Activated CD4-positive, alpha-beta T cell treated with anti-CD3 and anti-CD28 coated beads, Interleukin-2, amount 10 ng/mL, durations not matched to agents 7 days and 5 days (primary cell): ENCODE measurements at places on chromosomes 4 and X.

DNA sequence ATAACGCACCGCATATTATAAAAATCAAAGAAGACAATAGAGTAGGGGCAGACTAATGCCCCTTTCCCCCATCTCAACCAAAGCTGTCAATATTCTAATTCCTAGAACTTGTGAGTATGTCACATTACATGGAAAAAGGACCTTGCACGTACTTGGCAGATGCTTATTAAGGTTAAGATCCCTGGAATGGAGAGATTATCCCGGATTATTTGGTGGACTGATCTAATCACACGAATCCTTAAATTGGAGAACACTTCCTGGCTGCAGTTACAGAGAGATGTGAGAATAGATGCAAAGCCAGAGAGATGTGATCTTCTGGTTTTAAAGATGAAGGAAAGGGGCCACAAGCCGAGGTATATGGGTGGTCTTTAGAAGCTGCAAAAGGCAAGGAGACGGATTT lies 548.7 kb downstream of the SPRY1 start:
- no peak for DNase-seq

DNA sequence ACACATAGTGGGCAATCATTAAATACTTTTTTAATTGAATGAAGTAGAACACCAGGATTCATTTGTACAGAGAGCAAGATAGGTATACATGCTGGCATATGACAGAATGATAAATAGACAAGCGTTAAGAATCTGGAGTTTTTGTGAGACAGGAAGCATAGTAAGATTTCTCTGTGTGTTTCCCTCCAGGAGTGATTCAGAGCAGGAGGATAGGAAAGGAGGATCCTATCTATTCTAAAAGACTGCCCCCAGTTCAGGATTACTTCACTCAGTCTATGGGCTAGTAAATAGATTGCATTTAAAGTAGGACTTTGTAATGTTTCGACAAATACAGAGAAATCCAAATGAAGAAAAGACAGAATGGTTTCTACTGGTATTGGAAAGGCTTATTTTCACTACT lies 423.7 kb downstream of the PDGFC start:
- no peak for DNase-seq

GRCh38 chrX:93791304-93791703 lies 117.3 kb downstream of the FAM133A start:
- no peak for DNase-seq

GRCh38 chr4:95510145-95510544 lies 38.6 kb downstream of the UNC5C start:
- no peak for DNase-seq

- no peak for DNase-seq
These were observed 39.8 kb downstream of the AWAT2 start for GRCh38 chrX:70009970-70010369.

GRCh38 chrX:22073928-22074327 lies 41.8 kb downstream of the PHEX start:
- no peak for DNase-seq

DNA sequence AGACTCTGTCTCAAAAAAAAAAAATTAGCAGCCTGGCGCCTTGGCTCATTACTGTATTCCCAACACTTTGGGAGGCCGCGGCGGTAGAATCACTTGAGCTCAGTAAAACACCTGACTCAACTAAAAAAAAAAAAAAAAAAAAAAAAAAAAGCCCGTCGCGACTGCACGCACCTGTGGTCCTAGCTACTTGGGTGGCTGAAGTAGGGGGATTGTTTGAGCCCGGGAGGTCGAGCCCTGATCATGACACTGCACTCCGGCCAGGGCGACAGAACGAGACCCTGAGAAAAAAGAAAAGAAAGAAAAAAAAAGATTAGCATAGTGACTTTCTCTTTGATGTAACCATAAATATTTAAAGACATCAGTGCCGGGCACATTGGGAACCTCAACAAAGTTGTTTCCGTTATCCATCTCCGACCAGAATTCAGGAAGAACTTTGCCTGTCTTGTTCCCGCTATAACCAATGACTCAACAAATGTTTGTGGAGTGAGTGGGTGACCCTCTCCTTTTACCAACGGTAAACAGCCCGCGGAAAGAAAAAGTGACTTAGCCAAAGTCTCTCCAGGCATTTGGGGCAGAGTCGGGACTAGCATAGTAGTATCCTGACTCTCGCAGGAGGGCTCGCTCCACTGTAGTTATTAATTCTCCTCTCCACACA lies 553 bp upstream of the MED28 start:
- peak; percentile 17 for DNase-seq

DNA sequence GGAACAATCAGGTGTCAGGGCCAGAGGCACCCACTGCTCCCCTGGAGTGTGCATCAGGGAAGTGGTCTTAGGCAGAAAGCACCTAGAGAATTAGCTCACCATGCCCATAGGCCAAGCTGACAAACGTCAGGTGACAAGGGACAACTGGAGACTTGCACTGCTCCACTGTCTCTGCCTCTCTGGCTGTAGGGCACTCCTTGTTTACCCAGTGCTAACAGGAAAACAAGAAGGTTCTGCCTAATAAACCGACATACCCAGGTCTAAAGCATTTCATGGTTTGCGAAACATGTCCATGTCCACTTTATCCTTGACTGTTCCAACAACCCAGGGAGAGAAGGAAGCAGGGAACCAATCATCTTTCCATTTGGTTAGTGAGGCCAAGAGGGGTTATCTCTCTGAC lies 92.5 kb upstream of the MAMLD1 start:
- DNase-seq, result no peak

- DNase-seq, result no peak
These were observed 24.9 kb downstream of the CD99L2 start for GRCh38 chrX:150873616-150874015.

DNA sequence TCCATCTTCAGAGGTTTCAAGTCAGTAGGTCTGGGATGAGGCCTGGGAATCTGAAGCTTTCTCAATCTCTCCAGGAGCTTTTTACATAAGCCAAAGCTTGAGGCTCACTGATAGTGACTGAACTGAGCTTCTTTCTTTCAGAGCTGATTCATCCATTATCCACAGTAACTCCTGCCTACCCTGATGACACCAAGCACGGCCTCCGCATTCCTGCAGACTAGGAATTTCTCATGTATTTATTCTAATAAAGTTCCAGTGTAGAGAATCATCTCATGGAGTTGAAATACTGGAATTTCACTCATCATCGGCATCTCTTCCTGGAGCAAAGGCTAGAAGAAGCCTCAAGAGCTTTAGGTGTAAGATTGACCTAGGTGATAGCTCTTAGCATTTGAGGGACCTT lies 12.1 kb upstream of the DCTD start:
- DNase-seq, result no peak

DNA sequence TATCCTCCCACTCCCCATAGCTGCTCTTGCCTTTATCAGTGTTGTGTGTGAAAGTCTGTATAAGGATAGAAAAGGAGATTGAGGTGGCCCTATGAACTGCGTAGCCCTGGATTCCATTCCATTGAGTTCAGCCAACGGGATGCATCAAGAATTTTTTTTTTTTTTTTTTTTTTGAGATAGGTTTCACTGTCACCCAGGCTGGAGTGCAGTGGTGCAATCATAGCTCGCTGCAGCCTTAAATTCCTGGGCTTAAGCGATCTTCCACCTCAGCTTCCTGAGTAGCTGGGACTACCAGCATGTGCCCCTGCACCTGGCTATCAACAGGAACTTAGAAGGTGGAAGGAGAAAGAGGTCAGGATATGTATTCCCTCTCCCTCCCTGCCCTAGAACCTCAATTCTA lies 187.2 kb upstream of the SPRY1 start:
- no peak for DNase-seq

DNA sequence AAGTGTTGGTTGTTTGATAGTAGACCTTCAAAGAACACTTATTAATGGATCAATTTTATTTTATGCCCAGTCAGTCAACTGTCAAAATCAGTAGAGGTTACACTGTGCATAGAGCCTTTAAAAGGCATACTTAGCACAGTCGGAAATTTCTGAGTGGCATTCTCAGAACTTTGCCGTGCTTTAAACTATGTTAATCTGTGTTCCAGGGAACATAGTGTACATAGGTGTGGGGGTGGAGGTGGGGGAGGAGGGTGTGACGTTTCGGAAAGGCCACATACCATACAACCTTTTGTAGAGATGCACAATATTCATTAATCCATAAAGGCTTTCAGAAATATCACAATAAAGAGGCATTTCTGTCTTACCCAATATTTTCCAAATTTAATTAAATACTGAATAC lies 75.8 kb downstream of the RS1 start:
- no peak for DNase-seq

GRCh38 chr4:48642421-48643374 lies 137.4 kb downstream of the FRYL start:
- no peak for DNase-seq

DNA sequence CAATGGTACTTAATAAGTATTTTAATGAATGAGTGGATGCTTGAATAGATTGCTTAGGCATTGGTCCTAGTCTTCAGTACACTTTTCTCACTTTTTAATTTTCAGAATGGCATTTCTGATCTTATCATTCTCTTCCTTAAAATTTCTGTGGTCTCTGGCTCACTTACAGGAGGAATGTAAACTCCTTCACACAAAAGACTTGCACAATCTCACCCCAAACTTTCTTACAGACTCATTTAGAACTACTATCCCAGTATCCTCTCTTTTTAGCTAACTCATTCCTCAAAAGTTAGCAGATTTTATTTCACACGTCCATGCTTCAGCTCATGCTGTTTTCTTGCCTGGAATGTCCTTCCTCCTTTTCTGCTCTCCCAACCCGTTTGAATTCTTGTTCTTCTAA lies 350.1 kb downstream of the GRXCR1 start:
- DNase-seq, result no peak

DNA sequence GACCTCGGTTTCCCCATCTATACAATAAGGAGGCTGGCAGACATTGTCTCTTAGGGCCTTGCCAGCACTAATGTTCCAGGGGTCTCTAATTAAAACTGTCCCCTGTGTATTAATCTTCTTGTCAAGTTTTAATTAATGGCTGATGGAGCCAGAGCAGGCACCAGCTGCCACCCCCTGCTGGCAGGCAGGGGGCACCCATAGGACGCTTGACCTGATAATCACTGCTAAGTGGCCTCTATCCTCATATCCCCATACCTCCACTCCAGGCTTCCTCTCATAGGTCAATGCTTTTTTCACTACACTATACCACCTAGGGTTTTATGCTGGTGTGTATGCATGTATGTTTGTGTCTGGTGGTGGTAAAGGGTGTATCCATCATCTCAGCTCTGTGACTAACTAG lies 89.4 kb downstream of the EFNB1 start:
- DNase-seq, result no peak

GRCh38 chrX:118736394-118737010 lies 9.1 kb downstream of the IL13RA1 start:
- no peak for DNase-seq

GRCh38 chr4:185232370-185232769 lies 23.0 kb downstream of the SNX25 start:
- DNase-seq, result no peak
